ENCODE measurements at places on chromosomes 7 and 10.

- DNase-seq: no peak
Observed at GRCh38 chr7:83807774-83808173, 158.8 kb upstream of the SEMA3E start.

GRCh38 chr7:137032436-137032835 lies 164.0 kb downstream of the CHRM2 start:
- no peak for DNase-seq

DNA sequence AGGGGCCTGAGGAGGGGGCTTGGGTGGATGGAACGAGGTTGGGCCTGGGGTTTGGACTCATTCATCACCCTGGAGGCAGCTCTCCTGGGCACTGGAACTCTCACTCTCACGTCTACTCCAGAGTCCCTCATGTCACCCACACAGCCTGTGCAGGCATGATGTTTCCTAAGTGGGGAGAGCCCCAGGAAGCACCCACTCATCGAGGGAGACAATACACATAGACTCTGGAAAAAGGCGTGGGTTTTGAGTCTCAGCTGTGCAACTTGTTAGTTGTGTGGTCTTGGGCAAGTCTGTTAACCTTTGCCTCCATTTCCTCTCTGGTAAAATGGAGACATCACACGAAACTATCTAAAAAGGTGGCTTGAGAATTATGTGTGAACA lies 25.9 kb upstream of the RBM20 start:
- no peak for DNase-seq

- no peak for DNase-seq
Observed at GRCh38 chr10:121085367-121085766, 234.2 kb downstream of the WDR11 start.

DNA sequence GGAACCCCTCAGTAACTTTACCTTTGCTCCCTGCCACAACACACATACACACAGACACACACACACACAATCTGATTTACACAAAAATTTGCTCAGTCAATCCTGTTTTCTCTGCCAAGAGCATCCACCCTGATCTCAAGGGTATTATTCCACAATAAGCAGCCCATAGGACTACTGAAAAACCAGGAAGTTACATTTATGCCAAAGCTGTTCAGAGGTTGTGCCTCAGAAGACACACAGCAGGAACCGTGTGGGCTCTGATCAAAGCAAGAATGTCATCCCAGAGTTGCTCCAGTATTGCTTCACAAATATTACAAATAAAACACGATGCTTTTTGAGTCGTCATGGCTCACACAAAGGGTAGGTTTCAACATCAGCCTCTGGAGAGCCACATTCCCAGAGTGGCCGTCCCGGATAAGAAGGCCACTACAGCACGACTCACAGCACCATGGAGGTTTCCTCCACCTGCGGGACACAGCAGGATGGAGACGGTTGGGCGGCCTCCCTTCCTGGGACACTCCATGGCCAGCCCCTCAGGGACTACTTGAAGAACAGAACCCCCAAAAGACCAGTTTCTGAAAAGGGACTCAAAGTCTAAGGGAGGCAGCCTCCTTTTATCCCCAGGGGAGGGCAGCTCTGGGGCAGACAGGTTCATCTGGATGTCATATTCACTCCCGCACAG lies 1.6 kb downstream of the AIFM2 start:
- DNase-seq: no peak

DNA sequence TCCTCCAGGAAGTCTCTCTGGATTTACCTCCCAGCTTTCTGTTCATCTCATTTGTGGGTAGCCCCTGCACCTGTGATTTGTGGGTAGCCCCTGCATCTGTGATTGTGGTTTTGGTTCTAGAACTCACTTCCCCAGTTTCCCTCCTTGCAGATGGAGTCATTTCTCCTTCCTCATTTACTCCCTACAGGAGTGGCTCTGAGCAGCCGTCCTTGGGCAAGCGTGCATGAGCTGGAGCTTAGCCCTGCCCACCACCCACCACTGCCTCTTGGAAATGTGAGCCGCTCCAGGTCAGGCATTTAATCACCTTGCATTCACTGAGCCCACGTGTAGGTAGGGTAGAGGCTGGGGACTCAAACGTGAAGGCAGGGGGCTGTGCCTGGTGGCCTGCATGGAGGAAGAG lies 8.2 kb downstream of the COL26A1 start:
- no peak for DNase-seq

DNA sequence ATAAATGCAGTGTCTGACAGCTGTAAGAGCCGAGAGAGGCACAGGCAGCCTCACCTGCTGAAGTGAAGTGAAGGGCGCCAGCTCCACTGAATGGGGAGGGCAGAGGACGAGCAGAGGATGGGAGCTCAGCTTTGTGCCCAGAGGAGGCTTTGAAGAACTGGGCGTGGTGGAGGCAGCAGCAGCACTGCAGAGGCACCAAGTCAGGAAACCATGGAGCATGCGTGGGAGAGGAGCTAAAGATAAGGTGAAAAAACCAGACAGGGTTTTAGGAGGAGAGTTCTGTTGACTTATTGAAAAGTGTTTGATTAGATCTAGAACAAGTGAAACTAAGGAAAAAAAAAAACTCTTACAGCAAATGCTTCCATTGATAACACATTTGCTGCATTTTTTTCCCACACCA lies 216.4 kb downstream of the CXCL12 start:
- DNase-seq: no peak

GRCh38 chr10:34235164-34235832 lies 579.8 kb downstream of the PARD3 start:
- no peak for DNase-seq

DNA sequence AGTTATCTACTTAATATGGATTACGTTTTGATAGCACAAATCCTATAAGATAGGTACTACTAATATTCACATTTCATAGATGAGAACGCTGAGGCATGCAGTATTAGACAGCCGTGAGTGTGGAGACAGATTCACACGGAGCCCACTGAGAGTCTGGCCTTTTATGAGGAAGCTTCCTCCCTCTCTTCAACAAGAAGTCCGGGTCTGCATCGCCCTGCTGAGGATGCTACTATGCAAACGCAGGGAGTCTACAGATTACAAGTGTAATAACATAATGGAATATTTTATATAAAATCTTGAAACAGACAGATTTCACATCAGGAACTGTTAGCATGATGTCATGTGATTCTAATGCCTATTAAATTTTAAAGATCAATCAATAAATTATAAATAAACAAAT lies 255.9 kb upstream of the GLI3 start:
- no peak for DNase-seq

DNA sequence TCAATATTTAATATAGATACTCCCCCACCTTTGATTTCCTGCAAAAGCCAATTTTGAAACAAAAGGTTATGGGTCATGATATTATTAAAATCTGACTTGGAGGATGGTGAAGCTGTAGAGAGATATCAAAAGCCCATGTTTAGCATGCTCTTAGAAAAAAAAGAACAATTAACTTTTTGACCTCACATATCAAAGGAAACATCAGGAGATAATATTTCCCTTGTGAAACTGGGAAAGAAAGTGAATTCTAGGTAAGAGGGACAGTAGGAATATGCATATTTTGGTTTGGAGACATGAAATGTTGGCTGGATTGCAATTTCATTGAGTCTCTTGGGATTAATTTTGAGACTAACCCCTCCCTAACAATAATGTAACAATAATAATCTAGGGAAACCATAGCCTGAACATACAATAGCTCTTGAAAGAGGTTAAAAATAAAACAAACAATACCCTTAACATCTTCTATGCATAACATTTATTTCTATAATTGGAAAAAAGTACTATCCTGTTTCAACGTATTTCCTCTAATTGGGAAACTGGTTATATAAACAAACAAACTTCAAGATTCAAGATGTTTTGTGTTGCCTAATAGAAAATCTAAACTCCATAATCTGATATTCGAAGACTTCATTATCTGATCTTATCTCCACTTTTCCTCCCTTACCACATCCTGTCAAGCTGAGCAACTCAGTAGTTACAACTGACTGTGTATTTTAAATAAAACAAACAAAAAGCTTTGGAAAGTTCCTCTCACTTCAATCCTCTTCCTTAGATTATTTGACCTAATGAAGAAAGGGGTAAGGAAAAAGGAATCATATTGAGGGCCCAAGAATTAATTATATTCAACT lies 14.8 kb downstream of the TMEM26 start:
- peak; percentile 2 for DNase-seq

DNA sequence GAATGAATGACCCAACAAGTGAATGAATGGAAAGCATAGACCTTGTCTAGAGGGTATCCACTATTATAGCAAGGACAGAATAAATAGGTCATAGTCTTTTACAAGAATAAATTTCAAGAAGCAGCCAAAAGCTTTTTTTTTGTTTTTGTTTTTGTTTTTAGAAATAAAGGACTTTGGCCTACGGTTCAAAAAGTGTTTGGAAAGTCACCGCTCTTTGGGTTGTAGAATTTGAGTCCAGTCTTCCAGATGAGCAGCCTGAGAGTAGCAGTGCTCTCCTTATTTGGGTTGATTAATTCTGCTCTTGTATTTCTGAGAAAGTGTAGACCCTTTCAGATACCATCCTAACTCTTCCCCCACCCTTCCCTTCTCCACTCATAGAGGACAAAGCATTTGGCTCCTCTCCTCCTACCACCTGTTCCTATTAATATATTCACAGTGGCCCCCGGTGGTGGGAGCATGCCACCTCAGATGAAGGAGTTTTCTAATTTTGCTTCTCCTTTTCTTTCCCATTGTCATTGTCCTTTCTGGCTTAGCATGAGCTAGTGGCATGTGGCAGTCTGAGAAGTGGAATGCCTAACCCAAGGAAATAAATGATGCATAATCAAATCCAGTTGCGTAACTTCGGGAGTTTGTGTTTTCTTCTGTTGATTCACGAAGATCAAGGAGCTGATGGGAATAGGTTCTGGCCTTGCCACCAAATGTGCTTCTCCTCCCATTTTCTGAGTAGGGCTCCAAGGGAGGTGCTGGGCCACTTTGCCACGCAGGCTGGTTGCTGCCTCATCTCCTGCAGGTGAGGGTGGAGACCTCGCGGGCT lies 114.7 kb downstream of the CHN2 start:
- DNase-seq: no peak
